Type B pancreatic cell (in vitro differentiated cells): ENCODE measurements at places on chromosomes 1 and 21.
A peak's percentile ranks its signal among the peaks of the same experiment; 100 is the strongest.

DNA sequence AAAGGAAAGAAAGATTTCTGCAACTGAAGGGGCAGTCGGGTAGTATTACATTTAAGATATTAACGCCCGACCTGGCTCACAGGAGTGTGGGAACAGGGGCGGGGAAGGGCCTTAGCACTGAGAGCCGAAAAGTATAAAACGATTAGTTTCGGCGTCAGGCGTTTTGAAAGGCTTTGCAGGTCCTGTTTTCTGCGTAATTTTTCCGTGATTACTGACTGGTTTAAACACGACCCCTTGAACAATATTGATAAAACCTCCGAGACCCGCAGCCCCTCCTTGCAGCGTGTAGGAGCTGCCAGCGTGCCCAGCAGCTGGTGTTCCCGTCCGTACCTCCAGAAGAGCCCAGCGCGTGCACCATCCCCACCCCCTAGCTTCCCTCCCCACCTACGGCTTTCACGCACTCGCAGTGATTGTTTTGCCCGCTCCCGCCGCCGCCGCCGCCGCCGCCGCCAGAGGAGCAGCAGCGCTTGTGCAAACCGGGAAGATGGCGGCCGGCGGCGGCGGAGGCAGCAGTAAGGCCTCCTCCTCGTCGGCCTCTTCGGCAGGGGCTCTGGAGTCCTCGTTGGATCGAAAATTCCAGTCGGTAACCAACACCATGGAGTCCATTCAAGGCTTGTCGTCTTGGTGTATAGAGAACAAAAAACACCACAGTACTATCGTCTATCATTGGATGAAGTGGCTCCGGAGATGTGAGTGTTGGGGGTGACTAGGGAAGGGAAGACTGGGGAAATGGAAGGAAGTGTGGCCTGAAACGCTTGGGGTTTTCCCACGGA is 470 bp downstream of the RPRD2 start:
- peak; percentile 85 for DNase-seq

- DNase-seq, result peak; percentile 25
Measured at GRCh38 chr1:30028939-30029338, 694.4 kb downstream of the MATN1 start.

DNA sequence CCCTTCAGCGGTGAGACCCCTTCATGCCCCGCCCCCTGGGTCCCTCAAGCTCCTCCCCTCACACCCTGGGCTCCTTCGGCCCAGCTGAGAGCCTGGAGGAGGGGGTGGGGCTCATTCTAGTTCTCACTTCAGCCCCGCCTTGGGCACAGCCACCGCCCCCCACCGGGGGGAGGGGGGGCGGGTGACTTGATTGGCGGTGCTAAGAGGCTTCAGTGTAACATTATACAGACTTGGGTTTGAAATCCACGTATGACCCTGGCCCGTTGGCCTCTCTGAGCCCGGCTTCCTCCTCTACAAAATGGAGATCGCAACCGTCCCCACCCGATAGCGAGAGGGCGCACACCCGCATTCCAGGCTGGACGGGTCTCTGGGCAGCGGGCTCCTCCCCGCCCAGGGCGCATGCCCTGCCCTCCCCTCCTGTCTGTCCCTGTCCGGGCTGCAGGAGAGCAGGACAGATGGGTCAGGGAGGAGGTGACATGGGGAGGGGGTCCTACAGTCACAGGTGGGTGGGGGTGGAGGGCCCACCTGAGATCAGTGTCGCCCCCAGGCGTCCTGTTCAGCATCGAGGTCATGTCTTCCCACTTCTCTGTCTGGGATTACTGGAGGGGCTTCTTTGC is 5.1 kb downstream of the CLCNKB start:
- peak; percentile 84 for DNase-seq

- DNase-seq, result no peak
Measured at GRCh38 chr1:237763137-237763536, 127.6 kb downstream of the ZP4 start.

- no peak for DNase-seq
Measured at GRCh38 chr1:161018631-161018930, 2.4 kb downstream of the F11R start.

GRCh38 chr1:234746798-234747196 is 136.8 kb upstream of the IRF2BP2 start:
- DNase-seq, result no peak

DNA sequence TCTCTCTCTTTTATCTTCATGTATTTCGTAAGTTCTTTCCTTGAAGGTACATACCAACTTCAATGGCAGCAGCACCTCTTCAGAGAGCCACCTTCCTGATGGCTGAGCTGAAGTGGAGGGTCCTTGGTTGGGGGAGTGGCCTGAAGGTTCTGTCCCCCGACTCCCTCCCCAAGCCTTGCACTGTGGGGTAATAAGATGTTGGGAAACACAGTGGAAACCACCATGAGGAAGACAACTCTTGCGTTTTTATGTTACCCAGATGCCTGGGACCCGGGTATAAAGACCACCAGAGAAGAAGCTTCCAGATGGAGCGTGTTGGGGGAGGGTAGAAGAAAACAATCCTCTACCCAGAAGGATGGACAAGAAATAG is 794 bp downstream of the KRTAP12-3 start:
- peak; percentile 22 for DNase-seq

DNA sequence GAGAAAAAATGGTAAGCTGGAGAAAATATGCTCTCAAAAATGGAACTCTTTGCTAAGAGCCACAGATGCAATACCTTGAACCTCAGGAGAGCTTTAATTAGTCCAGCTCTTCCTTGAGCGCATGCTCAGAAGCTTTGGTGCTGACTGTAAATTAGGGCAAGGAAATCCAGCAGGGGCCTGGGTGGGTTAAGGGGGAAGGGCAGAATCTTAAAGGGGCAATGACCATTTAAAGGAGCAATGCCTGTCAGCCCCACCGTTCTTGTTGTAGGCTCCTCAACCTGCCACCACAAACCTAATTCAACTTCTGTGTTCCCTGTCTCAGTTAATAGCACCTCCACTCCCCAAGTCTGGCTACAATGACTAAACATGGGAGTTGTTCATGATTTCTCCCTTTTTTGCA is 6.8 kb upstream of the SLC22A15 start:
- DNase-seq, result no peak
